ENCODE measurements at places on chromosomes 2 and 18. TPM values are rescaled to one million over a fixed set of nuclear protein-coding genes. Genes with fewer than 3 reads are reported as not detected.

- no peak for DNase-seq
Observed at GRCh38 chr2:193521523-193521922, 1326.8 kb upstream of the TMEFF2 start.

- no peak for DNase-seq
Observed at GRCh38 chr18:63207835-63208234, 111.7 kb downstream of the BCL2 start.

DNA sequence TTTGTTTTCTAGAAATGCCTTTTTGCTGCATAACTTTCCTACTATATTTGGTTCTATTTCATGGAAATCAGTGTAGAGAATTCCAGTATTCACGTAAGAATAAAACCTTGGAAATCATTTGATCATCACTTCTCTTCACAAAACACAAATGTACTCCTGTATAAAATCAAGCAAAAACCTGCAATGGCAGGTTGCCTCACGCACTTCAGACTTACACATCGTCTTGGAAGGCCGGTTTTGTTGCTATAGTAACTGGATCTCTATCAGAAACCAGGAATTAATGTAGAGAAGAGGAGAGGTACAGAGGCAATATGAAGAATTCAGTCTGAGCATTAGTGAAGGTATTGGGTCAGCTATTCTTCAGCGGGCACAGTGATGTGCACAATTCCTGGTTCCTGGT, 370.7 kb upstream of the CYRIA start:
- no peak for DNase-seq

- no peak for DNase-seq
Observed at GRCh38 chr2:224933431-224933830, 108.8 kb downstream of the DOCK10 start.

DNA sequence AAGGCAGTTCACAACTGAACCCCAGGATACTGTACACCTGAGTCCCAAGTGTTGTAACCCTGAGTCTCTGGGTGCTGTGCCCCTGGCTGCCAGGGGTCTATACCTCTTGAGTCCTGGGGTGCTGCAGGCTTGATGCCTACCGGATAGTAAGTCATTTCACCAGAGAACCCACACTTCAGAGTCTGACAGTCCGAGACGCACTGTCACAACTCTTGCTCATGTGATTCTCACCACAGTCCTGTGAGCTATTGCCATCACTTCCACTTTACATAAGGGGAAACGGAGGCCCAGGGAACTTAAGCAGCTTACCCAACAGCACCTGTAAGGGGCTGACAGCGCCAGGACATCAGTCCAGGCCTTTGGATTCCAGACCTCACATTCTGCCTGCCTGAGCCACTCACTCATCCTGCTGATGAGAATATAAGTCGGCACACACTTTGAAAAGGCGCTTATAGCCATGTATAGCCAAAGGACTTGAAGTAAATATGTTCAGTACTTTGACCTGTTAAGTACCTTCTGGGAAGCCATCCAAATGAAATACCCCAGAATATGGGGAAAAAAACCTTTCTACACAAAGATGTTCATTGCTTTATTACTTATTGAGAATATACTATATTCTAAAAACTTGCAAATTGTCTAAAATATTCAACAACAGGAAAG, 180.7 kb upstream of the ID2 start:
- DNase-seq, result no peak

- no peak for DNase-seq
Observed at GRCh38 chr18:25261768-25262167, 90.2 kb downstream of the ZNF521 start.

DNA sequence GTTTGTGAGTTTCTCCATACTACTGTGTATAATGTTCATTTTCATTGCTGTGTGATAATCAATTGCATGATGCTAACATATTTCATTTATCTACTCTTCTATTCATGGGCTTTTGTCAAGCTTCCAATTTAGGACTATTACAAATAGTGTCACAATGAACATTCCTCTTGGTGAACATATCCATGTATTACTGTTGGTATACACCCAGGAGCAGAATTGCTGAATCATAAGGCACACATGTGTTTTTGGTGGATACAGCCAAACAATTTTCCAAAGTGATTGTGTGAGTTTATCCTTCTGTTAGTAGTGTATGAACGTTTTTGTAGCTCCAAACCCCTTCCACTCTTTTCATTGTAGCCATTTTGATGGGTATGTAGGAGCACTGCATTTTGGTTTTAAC, 101.6 kb upstream of the COPS8 start:
- DNase-seq, result no peak

DNA sequence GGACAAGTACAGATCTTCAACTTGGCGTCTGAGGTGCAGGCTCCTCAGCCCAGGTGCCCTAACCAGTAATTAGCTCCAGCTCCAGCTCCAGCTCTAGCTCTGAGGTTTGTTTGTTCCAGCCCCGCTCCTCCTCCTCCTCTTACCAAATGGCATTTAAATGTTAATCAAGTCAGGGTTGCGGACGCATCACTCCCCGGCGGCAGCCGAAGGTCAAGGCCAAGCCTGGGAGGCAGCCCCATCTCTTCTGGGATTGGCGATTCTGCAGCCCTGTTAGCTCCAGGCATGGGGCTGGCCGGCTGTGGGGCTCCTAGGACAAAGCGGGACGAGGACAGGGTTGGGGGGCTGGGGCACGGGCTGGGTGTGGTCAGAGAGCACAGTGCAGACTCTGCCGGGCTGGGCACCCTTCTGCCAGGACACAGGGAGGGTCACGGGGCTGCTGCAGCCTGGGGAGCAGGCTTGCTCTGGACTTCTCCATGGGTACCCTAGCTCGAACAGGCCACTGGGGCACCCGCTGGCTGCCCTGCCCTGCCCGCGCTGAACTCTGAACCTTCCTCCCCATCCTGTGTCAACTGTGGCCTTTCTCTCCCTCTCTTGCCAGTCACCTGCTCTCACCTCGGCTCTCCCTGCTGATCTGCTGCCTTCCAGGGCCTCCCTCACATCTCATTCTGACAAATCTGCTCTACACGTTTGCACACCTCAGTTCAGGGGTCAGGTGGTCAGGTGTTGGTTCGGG, 203.3 kb downstream of the CELF4 start:
- no peak for DNase-seq

DNA sequence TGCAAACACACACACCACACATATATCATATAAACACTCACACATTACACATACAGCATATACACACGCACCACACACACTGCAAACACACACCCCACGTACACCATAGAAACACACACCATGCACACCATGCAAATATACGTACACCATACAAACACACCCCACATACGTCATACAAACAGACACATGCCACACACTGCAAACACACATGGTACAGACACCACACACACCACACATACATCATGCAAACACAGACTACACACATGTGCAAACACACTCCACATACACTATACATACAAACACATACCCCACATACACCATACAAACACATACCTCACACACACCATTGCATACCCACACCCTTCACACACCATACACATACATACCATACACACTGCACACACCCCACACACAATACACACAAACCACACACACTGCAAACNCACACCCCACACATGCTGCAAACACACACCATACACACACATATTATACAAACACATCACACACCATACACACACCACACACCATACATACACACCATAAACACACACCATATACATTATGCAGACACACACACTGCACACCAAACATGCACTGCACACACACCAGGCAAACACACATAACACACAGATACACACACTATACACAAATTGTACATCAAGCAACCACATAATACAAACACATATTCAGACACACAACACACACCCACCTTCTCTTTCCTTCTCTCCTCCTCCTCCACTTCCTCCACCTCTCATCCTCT, 120.4 kb downstream of the SEPTIN10 start:
- no peak for DNase-seq

- no peak for DNase-seq
Observed at GRCh38 chr2:121375621-121376159, 90.7 kb upstream of the TFCP2L1 start.

DNA sequence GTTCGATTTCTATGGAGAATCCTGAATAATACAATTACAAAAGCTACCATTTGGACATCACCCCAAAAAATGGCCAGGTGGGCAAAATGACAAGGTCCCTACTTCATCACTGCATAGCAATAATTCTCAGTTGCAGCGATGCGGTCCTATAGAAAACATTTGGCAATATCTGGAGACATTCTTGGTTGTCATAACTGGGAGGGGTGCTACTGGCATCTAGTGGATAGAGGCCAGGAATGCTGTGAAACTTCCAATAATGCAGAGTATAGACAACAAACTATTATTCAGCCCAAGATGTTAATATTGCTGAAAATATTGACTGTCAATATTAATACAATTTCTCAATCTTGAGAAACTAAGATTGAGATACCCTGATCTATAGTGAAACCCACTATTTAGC, 637.8 kb upstream of the PKDCC start:
- DNase-seq, result no peak

DNA sequence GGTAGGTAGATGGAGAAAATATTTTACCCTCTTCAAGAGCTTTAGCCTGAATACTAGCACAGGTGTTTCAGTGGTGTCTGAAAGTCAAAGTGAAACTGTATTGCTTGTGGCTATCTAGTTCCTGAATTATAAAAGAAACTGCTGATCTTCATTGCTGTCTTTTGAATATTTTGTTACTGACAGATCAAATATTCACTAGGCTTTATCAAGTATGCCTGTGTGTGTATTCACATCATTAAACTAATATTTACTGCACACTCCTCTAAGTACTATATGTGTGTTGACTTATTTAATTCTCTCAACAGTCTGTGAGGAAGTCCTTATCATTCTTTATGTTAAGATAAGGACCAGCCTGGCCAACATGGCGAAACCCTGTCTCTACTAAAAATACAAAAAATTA, 139.6 kb downstream of the SOCS6 start:
- no peak for DNase-seq

GRCh38 chr2:203605302-203605701, 70.2 kb upstream of the RAPH1 start:
- DNase-seq, result no peak

GRCh38 chr2:211598238-211598637, 940.4 kb downstream of the ERBB4 start:
- DNase-seq, result no peak

DNA sequence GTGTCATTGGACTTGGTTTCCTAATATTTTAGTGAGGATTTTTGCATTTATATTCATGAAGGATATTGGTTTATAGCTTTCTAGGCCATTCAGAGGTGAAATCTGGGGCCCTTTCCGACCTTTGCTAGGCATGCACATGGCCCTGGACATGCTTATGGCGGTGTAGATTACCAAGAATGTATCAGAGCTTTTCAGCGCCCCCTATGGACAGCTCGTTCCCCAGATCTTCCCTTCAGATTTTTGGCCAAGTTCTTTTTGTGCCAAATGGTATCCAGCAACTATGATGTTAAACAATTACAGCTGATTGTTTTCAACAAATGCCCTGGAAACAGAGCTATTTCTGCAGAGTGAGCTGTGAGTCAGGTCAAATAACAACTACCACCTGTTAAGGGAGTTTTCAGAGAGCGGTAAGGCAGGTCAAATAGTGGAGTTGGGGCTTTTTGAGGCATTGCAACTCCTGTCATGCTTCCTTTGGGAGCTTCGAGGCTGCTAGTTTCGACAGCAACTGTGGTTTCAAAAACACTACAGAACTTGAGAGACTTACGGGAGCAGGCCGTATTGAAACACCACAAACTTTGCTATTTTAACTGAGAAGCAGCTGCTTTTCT, 188.3 kb downstream of the ZNF516 start:
- no peak for DNase-seq

DNA sequence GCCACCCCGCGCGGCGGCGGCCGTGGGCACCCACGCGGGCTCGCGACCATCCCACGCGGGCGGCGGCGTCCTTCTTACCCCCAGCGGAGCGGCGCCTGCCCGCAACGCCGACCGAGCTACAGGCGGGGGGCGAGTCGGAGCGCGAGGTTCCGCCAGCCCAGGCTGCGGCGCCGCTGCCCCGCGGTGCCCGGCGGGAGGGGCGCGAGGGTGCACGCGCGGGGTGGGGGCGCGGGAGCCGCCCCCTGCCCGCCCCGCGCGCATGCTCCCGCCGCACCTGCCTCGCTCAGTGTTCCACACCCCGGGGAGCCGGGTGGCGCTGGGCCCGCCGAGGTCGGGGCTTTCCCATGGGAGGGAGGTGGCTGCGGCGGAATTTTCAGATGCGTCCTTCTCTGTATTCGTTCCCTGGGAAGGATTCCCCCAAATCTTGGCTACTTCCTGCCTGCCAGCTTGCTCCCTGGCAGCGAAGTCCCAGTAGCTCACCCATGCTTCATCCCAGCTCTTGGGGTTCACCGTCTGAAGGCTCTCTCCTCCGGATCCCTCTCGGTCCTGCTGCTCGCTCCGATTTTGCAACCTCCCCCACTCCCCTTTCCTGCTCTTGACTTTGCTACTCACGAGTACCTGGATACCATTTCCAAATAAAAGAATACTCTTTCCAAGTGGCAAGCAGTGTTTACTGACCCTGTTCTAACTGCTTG, at the start of gene L3MBTL4:
TSS of gene L3MBTL4 (minus strand) at position 189 of the 695 bp plus-strand sequence. CDS start 103,286 bp downstream, outside the sequence.
- DNase-seq, result peak; percentile 69

DNA sequence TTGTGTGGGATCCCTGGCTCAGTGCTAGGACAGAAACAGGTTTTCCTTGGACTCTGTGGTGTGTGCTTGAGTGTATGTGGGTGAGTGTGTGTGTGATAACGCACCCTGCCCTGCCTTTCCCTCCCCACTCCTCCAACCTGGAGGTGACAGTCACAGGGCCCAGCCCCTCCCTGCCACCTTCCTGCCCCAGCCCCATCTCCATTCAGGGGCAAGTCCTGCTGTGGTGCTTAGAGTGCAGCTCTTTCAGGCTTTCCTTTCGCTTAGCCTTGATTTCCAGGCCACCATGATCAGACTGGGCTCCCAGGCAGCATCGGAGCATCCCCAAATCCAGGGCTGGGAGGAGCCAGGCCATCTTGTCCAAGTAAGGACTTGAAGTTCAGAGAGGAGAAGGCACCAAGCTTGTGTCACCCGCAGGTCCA, 185.2 kb downstream of the ZFP36L2 start:
- DNase-seq, result peak; percentile 74

GRCh38 chr2:202577250-202578183, 57.3 kb upstream of the FAM117B start:
- no peak for DNase-seq

- no peak for DNase-seq
Observed at GRCh38 chr2:171185165-171185818, 24.6 kb upstream of the TLK1 start.

DNA sequence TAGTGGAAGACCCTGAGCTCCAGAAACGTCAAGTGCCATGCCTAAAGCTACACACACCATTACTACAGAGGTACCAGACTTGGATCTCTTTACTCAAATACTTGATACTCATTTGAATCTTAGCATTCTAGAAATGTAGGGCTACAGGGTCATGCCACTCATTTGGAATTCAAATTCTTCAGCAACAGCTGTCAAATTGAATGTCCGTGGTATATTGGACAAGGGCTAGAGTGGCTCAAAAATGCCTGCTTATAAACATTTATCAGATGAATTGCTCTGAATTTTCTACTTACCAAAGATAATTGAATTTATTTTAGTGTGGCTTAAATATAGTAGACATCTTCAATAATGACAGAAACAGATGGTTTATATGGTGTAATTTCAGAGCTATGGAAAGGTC, 669.7 kb downstream of the SLC4A3 start:
- no peak for DNase-seq

GRCh38 chr18:40980171-40980570, 974.9 kb upstream of the PIK3C3 start:
- no peak for DNase-seq

Gene NOSTRIN
- total RNA-seq, result 50.8 TPM

Gene PRADC1
- total RNA-seq, result 22.7 TPM

Gene POTEC
- not detected for total RNA-seq

Gene CCBE1
- total RNA-seq, result 2.0 TPM

Gene GAD1
- total RNA-seq, result 2.4 TPM

Data from stomach (tissue), 19 donors.